Activated CD4-positive, alpha-beta T cell treated with anti-CD3 and anti-CD28 coated beads, Interleukin-2, amount 50 U/mL, for 24 hours (primary cell): ENCODE measurements at places on chromosomes 6 and 20.

GRCh38 chr6:4192173-4192572 is 56.8 kb upstream of the ECI2 start:
- DNase-seq, result no peak

DNA sequence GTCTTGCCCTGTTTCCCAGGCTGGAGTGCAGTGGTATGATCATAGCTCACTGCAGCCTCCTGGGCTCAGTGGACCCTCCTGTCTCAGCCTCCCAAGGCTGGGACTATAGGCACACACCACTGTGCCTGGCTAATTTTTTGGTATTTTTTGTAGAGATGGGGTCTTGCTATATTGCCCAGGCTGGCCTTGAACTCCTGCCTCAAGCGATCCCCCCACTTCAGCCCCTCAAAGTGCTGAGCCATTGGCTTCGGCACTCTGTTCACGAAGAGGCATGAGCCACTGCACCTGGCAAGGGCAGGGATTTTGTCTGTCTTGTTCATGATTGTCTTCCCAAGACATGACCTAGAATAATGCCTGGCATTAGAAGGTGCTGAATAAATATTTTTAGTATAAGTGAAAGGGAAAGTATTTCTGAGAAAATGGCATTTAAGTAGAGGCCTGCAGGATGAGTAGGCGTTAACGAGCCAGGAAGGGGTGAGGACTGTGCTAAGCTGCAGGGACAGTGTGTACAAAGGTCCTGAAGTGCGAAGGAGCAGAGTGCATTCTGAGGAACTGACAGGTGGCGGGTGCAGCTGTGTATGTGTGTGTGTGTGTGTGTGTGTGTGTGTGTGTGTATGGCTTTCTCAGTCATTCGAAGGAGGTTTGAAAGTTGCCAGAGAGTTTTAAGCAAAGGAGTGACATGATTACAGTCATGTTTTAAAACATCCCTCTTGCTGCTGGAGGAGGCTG is 43.0 kb downstream of the VEGFA start:
- DNase-seq, result no peak

DNA sequence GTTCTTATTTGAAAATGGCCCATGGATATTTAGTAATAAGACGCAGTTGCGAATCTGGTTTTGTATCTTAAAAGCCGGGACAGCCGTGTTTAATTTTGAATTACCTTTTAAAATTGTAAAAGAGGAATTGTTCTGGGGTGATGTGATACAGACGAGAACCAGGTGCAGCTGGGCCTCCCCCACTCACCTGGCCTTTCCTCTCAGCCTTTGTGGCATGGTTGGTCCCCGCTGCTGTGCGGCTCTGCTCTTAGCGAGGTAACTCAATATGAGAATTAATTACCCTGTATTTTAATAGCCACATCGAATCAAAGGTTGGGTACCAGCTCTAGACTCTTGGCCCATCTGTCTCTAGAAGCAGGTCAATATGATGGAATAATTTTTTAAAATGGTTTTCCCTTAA is 56.5 kb upstream of the DACT2 start:
- no peak for DNase-seq

- DNase-seq, result no peak
These were observed 848.5 kb upstream of the MAN1A1 start for GRCh38 chr6:120198033-120198432.

DNA sequence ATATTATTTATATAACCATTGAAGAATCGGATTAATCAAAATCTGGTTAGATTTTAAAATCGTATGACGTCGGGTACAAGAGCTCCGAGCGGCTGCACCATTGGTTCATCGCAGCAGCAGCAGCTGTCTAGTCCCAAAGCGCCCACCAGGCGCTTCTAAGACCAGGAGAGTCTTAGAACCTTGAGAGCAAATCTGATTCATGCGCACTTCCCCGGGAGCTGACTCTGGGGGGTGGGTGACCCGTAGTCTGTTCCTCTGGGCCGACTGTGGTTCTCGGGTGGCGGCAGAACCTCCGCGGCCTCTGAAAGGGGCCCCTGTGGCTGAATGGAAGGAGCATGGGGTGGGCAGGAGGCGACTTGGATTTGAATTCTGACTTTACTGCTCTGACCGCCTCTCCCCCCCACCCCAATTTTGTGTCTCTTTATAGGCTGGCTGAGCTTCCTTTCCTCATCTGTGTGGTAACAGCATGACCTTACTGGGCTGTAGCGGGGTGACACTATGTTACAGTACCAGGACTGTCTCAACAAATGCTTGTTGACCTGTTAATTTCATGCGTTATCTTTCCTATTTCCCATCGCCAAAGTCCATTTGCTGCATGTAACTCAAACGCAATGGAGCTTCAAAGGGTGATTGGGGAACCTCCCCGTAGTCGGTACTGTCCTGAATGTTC is 119.7 kb downstream of the RTN4IP1 start:
- no peak for DNase-seq

- no peak for DNase-seq
These were observed 286.9 kb upstream of the BMP2 start for GRCh38 chr20:6480328-6481200.
